ENCODE measurements at places on chromosomes 6 and 20.

DNA sequence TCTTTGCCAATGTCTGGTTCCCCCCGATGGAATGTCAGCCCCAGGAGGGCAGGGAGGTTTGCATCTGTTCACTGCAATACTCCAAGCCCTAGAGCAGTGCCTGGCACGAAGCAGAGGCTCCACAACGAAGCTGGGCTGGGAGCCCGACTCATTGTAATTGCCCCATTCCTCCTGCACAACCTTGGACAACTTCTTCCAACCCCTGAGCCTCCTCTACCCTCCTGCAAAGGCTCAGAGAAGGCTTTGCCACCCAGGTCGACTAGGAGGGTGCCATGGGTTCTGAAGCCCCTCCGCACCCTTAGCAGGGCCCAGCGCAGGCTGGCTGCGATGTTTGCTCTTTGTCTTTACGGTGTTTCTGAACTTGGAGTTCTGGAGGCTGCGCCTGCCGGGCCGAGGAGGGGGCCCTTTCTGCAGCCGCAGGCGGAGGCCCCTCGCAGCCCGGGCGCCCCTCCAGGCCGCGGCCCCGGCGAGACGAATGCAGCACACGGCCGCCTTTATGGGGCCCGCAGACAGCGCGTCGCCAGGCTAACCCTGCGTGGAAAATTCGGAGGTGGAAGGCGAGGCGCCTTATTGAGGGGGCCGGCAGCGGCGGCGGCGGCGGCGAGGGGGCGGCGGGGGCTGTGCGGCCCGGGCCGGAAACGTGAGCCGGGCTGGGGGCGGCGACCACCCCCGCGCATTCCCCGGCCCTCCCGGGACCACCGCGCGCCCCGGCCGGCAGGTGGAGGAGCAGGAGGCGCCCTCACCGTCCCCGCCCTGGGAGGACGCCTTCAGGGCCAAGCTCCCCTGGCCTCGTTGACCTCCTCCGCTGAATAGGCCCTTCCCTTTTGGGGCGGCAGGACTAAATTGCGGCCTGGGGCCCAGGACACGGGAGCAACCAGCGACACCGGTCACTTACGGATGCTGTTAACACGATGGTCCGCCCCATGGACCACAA, 27.0 kb downstream of the SNAI1 start:
- DNase-seq = no peak

- no peak for DNase-seq
Observed at GRCh38 chr6:132017942-132018341, 66.8 kb upstream of the CCN2 start.

DNA sequence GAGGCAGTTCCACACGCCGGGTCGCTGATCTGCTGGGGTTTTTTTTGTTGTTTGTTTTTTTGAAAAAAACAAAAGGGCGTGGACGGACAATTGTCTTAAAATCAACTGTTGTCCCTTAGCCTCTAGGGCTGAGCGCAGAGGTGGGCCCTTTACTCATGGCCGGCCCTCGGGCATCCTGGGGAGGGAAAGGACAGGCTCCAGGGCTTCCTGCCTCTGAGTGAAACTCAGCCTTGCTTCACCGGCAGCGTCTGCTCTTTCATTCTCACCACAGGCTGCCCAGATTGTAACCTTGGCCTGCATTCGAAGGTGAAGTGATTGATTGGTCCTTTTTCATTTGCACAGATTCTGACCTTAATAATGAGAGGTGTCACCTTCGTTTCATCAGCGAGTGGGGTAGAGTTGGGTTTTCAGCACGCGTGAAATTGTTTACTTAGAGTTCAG, 797 bp downstream of the SMIM13 start:
- DNase-seq = peak; percentile 65

DNA sequence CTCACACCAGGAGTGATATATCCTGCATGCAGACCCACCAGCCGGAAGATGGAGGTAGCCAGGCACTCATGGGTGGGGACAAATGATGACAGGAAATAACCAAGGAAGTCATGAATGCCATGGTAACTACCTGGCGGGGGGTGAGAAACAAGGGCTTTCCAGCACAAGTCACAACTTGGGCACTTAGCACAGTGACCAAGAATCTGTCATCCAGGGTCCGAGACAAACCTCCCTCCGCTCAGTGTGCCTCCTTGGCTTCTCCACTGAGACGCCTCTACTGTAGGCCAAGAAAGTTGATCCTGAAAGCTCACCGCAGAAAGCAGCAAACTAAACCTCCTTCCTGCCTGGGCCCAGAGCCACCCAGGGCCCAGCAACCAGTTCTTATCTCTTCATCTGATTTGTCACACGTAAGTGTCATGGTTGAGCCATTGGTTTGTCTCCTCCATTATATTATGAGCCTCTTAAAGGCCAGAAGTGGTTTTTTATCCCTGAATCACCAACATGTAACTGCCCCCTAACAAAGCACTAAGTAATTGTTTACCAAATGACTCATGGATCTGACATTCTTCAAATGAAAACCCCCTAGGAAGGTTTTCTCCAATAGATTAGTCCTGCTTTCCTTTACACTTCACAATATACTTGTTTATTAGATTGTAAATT, 84.3 kb upstream of the TAB2 start:
- peak; percentile 96 for DNase-seq

GRCh38 chr6:125858427-125859320, 67.9 kb downstream of the NCOA7 start:
- DNase-seq = peak; percentile 75

DNA sequence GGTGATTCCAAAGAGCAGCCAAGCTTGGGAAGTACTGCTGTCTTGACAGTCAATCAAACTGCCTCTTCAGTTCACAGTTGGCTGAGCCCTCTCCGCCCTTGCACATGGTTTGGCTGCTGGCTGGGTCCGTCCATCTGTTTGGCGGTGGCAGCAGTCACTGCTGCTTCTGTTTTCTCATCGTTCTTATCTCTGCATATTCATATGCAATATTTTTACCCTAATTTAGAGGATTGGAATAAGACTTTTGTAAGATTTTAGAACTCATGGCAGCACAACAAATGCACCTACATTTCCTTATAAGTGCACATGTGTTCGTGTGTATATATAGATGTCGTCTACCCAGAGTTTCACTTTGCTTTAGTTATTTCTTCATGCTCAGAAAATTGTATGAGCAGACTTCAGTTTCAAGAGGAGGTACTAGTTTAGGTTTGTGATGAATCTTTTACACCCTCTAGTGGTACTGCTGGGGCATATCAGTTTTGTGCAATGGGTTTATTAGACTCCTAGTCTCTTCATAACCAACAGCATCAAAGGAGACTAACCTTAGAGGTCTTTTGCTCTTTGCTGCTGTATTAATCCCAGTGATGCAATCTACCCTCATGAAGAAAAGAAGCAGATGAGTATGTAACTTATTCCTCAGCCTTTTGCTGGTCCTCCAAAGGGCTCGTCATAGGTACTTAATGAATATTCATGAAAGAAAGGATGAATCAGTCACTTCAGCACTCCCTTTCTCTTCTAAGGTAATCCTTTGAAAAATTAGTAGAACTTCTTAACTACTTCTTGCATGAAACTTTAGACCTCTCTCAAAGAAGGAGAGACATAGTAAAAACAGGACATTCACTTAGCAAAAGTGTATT, 44.3 kb downstream of the KHDC1L start:
- peak; percentile 75 for DNase-seq

- DNase-seq = no peak
Observed at GRCh38 chr6:170347091-170347490, 40.5 kb downstream of the FAM120B start.

GRCh38 chr20:56588996-56589395, 40.1 kb upstream of the TFAP2C start:
- DNase-seq = no peak

DNA sequence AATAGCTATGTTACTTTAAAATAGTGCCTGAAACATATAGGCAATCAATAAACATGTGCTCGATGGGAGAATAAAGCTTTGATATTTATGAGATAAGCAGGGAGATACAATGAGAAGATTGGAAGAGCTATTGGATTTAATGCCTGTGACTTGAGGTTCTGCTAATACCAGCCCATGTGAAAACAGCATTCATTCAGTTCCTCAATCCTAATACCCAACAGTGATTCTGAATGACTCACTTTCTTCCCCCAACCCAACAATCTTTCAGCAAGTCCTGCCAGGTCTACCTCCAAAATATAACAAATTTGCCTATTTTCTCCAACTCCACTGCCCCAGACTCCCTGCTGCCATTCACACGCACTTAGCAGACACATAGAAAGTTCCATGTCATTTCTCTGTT, 26.6 kb upstream of the KLHL31 start:
- DNase-seq = no peak

All from EL (cell line).